Putamen (tissue), 1 donor: ENCODE measurements at places on chromosomes 13 and 19.

DNA sequence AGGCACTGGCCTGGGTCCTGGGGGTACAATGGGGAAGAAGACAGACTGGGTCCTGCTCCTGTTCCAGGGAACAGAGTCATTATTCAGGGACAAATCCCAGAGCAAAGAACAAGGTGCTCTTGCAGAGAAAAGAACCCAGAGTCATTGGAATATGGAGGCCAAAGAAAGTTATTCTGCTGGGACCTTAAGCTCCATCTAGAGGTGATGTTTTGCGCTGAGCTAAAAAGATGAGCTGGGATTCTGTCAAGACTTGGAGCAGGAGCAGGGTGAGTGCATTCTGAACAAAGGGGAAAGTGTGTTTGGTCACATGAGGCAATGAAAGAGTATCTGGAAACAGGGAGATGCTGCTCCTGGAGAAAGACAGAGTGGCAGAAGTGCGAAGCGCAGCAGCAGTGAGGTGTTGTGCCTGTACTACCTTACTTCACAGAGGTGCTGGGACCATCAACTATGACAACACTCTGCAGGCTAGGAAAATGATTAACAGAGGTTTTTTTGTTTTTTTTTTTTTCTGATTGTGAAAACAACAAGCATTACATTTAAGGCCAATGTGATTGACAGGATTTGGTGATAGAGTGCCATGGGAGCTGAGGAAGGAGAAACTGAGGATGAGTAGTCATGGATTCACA is 95.3 kb upstream of the TNFSF11 start:
- no peak for DNase-seq

GRCh38 chr19:16603090-16603489 is 24.9 kb downstream of the MED26 start:
- DNase-seq: no peak

DNA sequence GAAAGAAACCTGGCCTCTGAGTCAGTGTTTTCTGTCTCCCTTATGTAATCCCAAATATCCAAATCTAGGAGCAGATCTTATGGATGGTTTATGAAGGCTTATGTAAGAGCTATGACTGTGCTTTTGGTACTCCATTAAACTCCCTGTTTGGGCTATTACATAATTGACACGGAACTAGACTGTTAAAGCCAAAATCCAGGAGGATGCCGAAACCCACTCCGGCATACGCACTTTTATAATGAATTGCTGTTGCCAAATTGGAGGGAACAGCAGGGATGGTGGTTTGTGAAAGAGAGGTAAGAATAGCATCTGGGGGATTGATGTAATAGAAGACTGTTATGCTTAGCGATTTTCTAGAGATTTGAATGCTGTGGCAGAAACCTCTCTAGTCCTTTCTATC is 2.0 kb downstream of the MTUS2 start:
- DNase-seq: peak; percentile 58

- no peak for DNase-seq
Measured at GRCh38 chr13:33872005-33872351, 54.0 kb downstream of the RFC3 start.

DNA sequence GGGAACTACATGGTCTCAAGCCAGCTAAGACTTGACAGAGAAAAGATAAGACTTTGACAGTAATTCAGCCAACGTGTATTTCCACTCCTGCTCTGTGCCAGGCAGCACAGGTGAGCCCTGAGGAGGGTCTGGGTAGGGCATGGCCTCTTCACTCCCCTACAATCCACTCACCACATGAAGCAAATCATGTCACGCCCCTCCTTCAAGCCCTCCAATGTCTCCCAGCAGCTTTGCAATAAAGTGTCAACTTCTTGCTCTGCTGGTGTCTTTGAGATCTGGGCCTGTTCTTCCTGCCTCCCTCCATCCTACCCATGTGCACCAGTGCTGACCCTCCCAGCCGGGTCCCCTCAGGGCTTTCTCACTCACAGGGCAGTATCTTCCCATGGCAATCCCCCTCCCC is 58.5 kb downstream of the CCDC70 start:
- no peak for DNase-seq

DNA sequence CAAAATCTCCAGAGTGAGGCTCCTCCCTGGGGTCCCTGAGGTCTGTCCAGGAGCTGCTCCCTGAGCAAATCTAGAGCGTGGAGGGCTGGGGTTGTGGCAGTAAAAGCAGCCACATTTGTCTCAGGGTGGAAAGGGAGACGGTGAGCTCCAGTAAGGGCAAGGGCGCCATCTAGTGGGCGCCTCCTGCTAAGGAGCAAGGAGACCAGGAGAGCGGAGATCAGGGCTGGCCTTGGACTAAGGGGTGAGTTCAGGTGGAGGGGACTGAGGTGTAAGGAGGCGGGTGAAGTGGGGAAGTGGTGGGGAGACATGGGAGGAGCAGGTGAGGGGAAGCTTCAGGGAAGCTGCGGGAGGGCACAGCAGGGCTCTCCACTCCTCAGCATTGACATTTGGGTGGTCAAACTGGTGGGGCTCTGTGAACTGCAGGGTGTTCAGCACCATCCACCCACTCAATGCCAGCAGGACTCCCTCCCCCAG is 5.3 kb upstream of the CEACAM21 start:
- DNase-seq: peak; percentile 35

- DNase-seq: no peak
Measured at GRCh38 chr19:13164343-13165161, 14.3 kb downstream of the IER2 start.

GRCh38 chr19:47499863-47500830 is 14.7 kb downstream of the NAPA start:
- DNase-seq: no peak

DNA sequence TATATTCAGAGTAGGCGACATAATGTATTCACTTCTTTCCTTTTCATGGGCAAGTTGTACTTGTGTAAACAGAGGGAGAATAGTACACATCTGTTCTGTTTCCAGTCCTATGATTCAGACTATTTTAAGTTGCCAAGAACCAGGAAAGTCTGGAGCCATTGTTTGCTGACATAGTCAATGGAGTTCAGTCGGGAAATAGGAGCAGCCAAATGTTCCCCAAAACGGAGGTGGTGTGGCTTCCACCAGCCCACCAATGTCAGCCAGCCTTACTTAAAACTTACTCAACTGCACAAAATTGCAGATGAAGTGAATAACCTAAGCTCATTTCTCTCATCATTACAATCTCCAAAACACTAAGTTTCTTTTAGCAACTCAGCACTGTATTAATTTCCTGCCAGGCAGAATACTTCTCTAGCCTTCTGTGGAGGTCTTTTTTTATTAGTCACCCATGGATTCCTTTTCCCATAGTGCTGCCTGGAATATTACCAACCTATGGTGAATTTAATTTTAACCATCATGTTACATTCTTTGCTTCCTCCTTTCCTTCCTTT is 22.3 kb upstream of the CSNK1A1L start:
- DNase-seq: peak; percentile 70

- DNase-seq: no peak
Measured at GRCh38 chr13:113210833-113211232, 1.4 kb downstream of the CUL4A start.

- DNase-seq: no peak
Measured at GRCh38 chr13:99151516-99151915, 49.1 kb upstream of the UBAC2 start.

GRCh38 chr13:22112956-22113745 is 442.3 kb downstream of the FGF9 start:
- DNase-seq: no peak

- no peak for DNase-seq
Measured at GRCh38 chr13:71499235-71499634, 367.8 kb downstream of the DACH1 start.

- DNase-seq: no peak
Measured at GRCh38 chr13:106756446-106756845, 188.5 kb upstream of the ARGLU1 start.

DNA sequence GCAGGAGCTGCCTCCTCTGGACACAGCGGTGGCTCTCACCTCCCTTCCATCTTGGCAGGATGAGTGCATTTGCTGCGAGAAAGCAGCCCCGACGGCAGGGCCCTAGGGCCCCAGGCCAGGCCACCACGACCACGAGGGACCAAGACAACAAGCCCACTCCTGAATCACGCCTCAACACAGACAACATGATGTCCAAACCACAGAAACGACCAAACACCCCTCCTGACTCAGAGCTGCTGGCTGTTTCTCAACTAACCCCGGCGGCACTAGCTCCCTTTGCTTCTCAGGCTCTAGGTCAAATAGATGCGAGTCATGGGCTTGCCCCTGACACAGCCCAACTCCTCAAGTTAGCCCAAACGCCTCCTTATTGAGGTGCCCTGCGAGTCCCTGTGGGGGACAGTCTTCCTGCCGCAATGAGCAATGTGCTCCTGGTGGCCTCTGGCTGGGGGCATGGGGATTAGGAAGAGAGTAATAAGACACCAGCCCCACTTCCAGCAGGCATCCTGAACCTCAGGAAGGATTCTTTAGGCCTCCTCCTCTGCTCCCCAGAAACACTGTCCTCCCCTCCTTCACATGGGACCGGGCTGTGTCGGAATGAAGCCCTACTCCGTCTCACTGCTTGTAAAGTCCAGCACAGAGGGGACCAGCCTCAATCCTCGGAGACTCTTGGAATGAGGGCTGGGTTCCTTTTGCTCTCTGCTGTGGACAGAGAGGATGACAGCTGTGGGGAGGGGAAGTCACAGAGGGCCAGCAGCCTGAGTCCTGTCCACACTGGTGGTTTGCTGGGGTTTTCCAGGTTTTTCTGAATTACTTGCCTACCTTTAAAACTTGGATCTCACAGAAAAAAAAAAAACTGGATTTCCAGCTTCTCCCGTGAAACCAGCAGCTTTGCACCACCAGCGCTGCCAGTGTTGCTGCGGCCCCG is 6.9 kb upstream of the ATF5 start:
- no peak for DNase-seq

DNA sequence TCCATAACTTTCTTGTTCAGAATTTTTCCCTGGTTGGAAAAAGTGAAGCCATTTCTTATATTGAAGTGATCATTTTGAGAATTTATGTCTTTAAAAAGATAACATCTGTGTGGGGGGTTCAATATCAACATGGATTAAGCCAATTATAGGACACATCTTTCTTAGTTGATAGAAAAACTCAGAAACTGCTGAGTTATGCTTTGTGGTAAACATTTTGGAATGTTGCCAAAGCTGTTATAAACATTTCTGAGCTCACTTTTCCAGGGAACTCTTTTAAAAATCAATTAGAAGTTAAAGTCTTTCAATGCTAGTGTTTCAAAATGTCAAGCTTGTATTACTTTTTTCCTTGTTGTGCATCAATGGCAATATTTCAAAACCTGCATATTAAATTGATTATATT is 248.8 kb downstream of the DACH1 start:
- no peak for DNase-seq

- no peak for DNase-seq
Measured at GRCh38 chr13:65768545-65768944, 1461.6 kb downstream of the PCDH9 start.

- no peak for DNase-seq
Measured at GRCh38 chr19:46528601-46529590, 33.2 kb upstream of the PNMA8B start.

DNA sequence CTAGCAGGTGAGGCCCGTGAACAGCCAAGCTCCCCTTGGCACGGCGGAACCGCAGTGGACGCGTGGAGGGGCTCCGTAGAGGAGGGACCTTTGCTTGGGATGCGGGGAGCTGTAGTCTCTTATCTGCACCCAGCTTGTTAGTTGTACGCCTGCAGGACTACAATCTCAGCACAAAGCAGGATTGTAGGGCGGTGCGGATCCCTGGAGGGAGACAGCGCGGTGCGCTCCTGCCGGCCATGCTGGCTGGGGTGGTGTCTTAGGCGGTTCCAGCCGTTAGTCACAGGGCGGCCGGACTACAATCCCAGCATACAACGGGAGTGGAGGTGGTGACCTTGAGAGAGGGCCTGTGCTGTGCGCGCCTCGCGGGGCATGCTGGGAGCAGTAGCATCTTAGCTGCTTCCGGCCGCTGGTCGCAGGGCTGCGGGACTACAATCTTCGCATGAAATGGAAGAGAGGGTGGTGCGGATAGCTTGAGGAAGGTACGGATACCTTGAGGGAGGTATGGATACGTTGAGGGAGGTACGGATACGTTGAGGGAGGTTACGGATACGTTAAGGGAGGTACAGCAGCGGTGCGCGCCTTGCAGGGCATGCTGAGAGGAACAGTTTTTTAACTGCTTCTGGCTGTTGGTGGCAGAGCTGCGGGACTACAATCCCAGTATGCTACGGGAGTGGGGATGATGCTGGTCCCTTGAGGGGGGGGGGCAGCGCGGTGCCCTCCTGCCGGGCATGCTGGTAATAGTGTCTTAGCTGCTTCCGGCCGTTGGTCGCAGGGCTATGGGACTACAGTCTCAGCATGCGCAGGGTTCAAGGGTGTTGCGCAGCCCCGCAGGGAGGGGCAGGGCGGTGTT is 1419.1 kb downstream of the UQCRFS1 start:
- peak; percentile 96 for DNase-seq

DNA sequence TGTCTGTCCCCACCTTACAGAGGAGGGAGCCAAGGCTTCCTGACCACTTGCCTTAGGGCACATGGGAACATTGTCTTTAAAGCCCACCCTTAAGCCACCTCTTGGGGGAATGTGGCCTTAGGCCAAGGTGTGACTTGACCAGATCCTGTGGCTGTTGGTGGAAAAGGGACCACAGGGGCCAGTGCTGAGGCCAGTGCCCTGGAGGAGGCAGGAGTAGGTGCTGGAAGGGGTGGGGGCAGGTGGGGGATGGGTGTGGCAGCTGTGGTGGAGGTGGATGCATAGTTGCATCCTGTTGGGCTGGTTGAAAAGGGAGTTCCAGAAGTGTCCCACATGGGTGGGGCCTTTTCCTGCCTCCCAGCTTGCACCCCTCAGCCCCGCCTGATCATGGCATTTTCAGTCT is 44.8 kb downstream of the DNM2 start:
- DNase-seq: no peak

GRCh38 chr19:45331411-45331810 is 8.7 kb upstream of the CKM start:
- DNase-seq: no peak

GRCh38 chr19:49559928-49560327 is 20.4 kb downstream of the NOSIP start:
- DNase-seq: no peak

DNA sequence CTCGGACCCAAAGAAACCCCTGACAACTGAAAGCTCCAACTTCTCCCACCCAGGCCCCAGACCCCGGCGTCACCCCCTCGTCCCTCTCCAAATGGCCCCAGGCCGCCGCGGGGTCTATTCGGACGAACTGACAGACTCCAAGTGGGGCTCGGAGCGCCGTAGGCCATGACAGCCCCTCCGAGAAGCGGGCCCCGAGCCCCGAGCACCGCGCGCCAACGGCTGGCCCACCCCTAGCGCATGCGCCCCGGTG is 360 bp downstream of the DDX39A start:
- DNase-seq: no peak

DNA sequence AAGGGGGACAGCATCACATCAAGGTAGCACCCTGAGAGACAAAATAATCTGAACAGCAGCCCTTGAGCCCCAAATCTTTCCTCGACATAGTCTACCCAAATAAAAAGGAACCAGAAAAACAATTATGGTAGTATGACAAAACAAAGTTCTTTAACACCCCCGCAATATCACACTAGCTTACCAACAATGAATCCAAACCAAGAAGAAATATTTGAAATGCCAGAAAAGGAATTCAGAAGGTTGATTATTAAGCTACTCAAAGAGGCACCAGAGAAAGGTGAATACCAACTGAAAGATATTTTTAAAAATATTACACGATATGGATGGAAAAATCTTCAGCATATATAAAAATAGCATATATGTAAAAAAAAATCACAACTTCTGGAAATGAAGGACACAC is 252.9 kb upstream of the SLITRK6 start:
- DNase-seq: no peak
